A549 treated with DMSO at 1 μM for 4 hours (cell line): ENCODE measurements at places on chromosomes 16 and 17. TPM values are rescaled to one million over a fixed set of nuclear protein-coding genes. Genes with fewer than 3 reads are reported as not detected.

Gene TMEM238L
- not detected in 5 replicates for total RNA-seq

Gene CFAP97D1
- total RNA-seq = not detected in 5 replicates

Gene CSH2
- total RNA-seq = not detected in 5 replicates

Gene TRIM47
- total RNA-seq = 138 to 179 TPM (median 144 TPM) in 5 replicates

Gene TIMP2
- total RNA-seq = 182 to 238 TPM (median 207 TPM) in 5 replicates

Gene KRT33B
- total RNA-seq = 0.07 to 0.28 TPM (median 0.15 TPM) in 3 of 5 replicates, not detected in the others

Gene KRTAP2-1
- not detected in 5 replicates for total RNA-seq

Gene JMJD6
- 65.6 to 84.7 TPM (median 78.9 TPM) in 5 replicates for total RNA-seq

Gene ZG16
- not detected in 5 replicates for total RNA-seq

Gene ABCA10
- 0.15 to 0.24 TPM (median 0.22 TPM) in 5 replicates for total RNA-seq

Gene DHX40
- 34.8 to 48.2 TPM (median 41.6 TPM) in 5 replicates for total RNA-seq

Gene CD300H
- 0.53 to 0.88 TPM (median 0.55 TPM) in 3 of 5 replicates, not detected in the others for total RNA-seq

Gene IGSF6
- not detected in 5 replicates for total RNA-seq

Gene TAC4
- not detected in 5 replicates for total RNA-seq

Gene TEKT5
- 0.09 to 0.19 TPM in 2 of 5 replicates, not detected in the others for total RNA-seq

Gene C17orf67
- total RNA-seq = 0.68 to 2.6 TPM (median 2.3 TPM) in 5 replicates

Gene GP1BA
- not detected in 5 replicates for total RNA-seq

Gene CEP295NL
- 0.27 to 0.71 TPM (median 0.55 TPM) in 5 replicates for total RNA-seq

Gene TRIM72
- total RNA-seq = 0.02 TPM in 5 replicates

Gene LPCAT2
- 4.3 to 8.3 TPM (median 5.9 TPM) in 5 replicates for total RNA-seq

Gene IKZF3
- not detected in 5 replicates for total RNA-seq

Gene ACE
- 0.21 to 0.57 TPM (median 0.37 TPM) in 5 replicates for total RNA-seq

Gene SLC9A5
- total RNA-seq = 1.1 to 1.8 TPM (median 1.7 TPM) in 5 replicates

Gene HAP1
- total RNA-seq = 1.1 to 2.1 TPM (median 1.7 TPM) in 5 replicates

Gene ESRP2
- total RNA-seq = 0.05 to 0.19 TPM (median 0.09 TPM) in 4 of 5 replicates, not detected in the other

Gene ZACN
- total RNA-seq = 0.16 to 0.58 TPM (median 0.28 TPM) in 5 replicates

Gene BCL6B
- total RNA-seq = 0.09 TPM in 1 of 5 replicates, not detected in the others

Gene TNFSF13
- total RNA-seq = 0.53 to 0.94 TPM (median 0.70 TPM) in 5 replicates

Gene KRT40
- total RNA-seq = not detected in 5 replicates

Gene CES4A
- total RNA-seq = 1.2 to 2.1 TPM (median 1.7 TPM) in 5 replicates

Gene RDM1
- total RNA-seq = 2.1 to 4.0 TPM (median 3.1 TPM) in 5 replicates

Gene AHSP
- total RNA-seq = not detected in 5 replicates

Gene CDT1
- 27.6 to 35.3 TPM (median 30.7 TPM) in 5 replicates for total RNA-seq

Gene CACNG1
- 0.11 to 0.18 TPM (median 0.16 TPM) in 3 of 5 replicates, not detected in the others for total RNA-seq

Gene VAT1L
- total RNA-seq = not detected in 5 replicates

Gene EXOSC6
- total RNA-seq = 13.8 to 18.3 TPM (median 16.2 TPM) in 5 replicates

Gene OR1A1
- total RNA-seq = not detected in 5 replicates

Gene KIF18B
- 33.4 to 46.7 TPM (median 45.4 TPM) in 5 replicates for total RNA-seq

Gene FAM171A2
- 2.6 to 4.8 TPM (median 3.8 TPM) in 5 replicates for total RNA-seq

Gene HOXB9
- total RNA-seq = 8.1 to 10.1 TPM (median 8.4 TPM) in 5 replicates

Gene CBFA2T3
- total RNA-seq = 0.18 to 0.57 TPM (median 0.46 TPM) in 5 replicates
